Activated effector memory CD4-positive, alpha-beta T cell treated with anti-CD3 and anti-CD28 coated beads, Interleukin-2, amount 50 U/mL, for 16 hours (primary cell): ENCODE measurements at places on chromosomes 6 and 20.

DNA sequence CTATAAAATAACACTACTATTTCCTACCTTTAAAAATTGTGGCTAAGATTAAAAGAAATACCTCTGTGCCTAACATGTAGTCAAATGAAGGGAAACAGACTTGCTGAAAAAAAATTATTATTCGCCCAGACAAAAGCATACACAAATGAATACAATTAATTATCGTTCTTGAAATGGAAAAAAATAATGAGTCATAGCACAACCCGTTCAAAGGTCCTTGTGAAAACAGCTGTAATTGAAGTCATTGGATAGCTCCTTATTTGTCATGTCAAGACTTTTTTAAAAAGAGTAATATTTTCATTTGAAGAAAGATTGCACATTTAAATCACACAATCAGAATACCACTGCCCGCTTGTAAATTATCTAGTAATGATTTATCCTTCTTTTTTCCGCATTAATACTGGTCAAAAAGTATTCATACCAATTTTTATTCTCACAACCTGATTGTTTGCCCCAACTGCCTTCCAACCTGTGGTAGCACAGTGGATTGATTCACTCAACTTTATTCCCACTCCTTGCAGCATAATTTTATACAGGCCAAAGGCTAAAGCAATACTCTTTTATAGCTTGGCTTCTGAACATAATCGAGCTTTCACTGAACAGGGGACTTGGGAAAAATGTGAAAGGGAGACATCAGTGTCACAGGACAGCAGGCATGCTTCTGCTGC lies 655.2 kb upstream of the MAP3K7 start:
- DNase-seq: no peak

GRCh38 chr20:40768105-40768504 lies 79.1 kb upstream of the MAFB start:
- DNase-seq: no peak

DNA sequence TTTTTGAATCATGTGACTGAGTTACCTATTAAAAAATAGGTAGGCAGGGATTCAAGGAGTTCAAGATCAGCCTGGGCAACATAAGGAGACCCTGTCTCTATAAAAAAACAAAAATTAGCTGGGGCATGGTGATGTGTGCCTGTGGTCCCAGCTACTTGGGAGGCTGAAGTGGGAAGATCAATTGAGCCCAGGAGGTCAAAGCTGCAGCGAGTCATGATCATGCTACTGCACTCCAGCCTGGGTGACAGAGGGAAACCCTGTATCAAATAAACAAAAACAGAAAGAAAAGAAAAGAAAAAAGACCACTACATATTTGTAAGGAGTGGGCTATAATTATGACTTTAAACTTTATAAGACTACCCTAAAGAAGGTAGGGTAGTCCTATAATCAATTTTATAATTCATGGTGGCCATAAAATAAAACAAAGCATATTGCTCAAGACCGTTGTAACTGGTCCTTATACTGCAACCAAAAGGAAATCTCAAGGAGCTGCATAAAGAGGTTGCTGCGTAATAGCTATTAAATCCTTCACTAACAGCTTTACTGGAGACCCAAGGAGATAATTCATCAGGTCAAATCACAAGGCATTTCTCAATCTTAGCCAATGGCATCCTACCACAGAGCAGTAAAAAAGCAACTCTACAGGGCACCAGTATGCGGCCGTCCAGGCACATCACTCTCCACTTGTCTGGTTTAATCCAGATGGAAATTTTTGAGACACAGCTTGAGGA lies 13.5 kb downstream of the PIGU start:
- no peak for DNase-seq

GRCh38 chr20:53369871-53370270 lies 223.8 kb downstream of the ZNF217 start:
- DNase-seq: no peak

- no peak for DNase-seq
Measured at GRCh38 chr20:63253438-63254231, 628 bp downstream of the NKAIN4 start.
